ENCODE measurements at places on chromosomes 16 and 17. TPM values are rescaled to one million over a fixed set of nuclear protein-coding genes. Genes with fewer than 3 reads are reported as not detected.

DNA sequence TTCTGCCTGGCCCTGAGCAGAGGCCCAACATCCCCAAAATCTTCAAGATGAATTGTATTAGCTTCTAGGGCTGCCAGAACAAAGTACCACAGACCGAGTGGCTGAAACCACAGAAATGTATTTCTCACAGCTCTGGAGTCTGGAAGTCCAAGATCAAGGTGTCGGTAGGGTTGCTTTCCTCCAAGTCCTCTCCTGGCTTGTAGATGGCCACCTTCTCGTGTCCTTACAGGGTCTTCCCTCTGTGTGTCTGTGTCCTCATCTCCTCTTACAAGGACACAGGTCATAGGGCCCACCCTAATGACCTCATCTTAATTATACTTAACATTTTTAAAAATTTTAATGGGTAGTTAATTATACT, 215.7 kb downstream of the NTN1 start:
- DNase-seq, result no peak

DNA sequence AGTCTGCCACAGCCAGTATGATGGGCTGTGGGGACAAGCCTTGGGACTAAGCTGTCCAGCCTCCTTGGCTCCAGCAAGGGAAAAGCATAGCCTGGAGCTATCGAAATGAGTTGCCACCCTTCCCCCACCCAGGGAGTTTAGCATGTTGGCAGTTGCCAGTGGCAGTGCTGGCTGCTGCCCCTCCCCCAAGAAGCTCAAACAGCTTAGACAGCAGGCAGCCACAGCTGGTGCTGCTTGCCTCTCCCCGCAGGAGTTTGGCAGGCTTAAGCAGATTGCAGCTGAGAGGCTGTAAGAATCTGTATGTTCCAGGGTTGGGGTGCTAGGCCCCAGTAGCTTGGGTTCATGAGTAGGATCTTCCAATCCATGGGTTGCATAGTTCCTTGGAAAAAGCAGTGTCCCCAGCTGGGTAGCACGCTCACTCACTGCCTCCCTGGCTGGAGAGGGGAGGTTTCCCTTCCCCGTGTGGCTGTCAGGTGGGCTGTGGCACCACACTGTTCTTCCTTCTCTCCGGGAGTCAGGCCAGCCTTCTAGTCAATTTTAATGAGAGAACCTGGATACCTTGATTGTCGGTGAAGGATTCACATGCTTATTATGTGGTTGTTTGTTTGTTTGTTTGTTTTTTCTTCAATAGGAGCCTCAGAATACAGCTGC, 506.1 kb downstream of the CDH11 start:
- no peak for DNase-seq

- DNase-seq, result no peak
These were observed 112.8 kb downstream of the ZNF778 start for GRCh38 chr16:89330177-89330856.

DNA sequence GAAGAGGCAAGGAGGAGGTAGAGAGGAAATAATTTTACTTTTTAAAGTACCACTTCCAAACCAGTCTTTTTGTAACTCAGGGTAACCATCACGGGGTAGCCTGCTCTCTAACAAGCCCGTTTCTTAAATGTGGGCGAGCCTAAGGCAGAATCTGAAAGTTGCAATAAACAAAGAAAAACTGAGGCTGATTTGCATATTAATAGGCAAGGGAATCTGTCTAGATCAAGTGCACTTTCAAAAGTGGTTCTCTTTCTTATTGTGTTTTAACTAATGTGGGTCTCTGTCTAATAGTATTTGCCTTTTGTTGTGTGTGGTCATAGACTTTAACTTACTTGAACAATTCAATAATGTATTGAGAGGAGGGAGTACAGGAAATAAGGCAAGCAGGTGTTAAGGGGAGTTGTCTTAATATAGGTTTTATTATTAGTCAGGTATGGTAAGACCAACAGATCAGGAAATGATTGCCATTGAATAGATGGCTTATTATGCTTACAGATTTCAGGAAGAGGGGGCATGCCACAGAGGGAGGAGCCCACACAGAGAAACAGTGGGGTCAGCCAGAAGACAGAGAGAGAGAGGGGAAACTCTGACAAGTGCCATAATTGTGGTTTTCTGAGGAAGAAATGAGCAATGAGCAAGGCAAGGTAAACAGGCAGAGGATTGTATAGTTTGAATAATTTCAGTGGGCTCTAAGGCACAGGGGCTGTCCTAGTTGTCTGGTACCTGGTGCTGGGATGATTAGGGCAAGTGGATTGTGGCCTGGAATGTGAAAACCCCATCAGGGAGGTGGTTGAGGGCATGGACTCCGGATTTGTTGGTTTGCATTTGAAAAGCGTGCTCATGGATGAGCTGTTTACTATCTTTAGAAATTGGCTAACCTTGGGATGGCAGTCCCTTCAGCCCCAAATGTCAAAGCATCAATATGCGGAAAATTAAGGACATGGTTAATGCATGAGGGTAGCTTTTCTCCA, 237.2 kb downstream of the TOX3 start:
- DNase-seq, result no peak

DNA sequence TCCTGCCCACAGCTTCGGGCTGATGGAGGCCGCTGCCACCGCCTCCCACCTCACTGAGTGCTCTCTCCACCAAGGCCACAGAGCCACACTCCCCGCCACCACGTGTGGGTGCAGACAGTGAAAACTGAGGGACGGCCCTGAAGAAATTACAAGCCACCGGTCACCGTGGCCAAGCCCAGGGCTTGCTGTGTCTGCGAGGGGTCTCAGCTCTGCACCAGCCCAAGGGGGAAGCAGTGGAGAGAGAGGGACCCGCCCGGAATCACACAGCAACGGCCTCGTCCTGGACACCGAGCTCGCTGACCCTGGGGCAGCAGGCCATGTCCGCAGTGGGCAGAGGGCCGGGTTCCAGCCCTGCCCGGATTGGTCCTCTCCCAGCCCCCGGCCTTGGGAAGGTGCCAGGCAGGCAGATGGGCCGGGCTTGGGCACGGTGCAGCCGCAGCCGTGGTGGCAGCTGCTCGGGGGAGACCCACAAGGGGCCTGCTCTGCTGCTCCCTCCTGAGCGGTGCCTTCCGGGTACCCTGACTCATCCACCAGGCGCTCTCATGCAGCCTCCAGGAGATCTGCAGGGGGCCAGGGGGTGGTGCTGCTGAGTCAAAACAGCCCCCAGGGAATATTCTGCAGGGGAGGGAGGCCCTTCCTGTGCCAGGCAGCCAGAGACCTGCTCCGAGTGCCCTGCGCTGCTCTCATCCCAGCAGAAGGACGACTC, 52.0 kb downstream of the CBFA2T3 start:
- peak; percentile 81 for DNase-seq

- DNase-seq, result peak; percentile 34
These were observed 6.9 kb upstream of the EFTUD2 start for GRCh38 chr17:44906010-44906646.

- DNase-seq, result peak; percentile 16
These were observed 108.0 kb downstream of the SKAP1 start for GRCh38 chr17:48322060-48322459.

DNA sequence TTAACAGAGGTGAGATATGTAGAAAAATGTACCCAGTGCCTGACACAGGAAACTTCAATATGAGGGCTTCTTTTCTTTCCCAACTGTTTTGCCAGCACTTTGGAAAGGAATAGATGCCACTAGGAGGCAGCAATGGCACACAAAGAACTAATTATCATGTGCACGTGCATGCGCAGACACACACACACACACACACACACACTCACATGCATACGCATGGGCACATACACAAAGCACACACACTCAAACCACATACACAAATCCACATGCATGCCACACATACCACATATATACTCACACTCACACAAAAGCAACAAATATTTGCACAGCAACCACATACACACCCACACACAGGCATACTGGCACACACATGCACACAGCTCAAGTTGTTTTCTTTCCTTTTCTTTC, 8.8 kb upstream of the CEP112 start:
- DNase-seq, result peak; percentile 92

- DNase-seq, result no peak
These were observed 3.8 kb upstream of the HOXB2 start for GRCh38 chr17:48548523-48549280.

GRCh38 chr16:87824991-87825841, 44.1 kb downstream of the SLC7A5 start:
- DNase-seq, result no peak

DNA sequence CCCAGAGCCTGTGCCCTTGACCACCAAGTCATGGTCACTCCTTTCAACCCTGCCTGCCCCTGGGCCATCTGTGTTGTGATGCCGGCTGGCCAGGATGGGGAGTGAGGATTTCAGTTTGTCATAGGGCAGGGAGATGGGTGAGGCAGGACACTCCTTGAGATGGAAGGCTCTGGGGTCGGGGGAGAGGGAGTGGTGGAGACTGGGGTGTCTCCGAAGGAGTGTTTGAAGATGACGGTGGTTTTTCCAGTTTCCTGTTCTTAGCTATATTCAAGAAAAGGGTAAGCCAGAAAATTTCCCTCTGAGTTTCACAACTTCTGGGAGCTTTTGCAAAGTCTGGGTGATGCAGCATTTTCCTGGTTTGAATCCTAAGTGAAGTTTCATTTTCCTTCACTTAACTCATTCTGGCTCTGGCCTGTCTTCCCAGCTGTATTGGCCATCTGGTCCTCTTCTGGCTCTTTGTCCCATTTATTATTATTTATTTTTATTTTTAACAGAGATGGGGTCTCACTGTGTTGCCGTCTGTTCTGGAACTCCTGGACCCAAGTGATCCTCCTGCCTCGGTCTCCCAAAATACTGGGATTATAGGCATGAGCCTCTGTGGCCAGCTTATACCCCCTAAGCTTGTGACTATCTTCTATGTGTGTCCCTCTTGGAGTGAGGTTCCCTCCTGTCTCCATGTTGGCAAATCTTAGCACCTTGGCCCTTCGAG, 27.7 kb downstream of the ABCC1 start:
- DNase-seq, result no peak

DNA sequence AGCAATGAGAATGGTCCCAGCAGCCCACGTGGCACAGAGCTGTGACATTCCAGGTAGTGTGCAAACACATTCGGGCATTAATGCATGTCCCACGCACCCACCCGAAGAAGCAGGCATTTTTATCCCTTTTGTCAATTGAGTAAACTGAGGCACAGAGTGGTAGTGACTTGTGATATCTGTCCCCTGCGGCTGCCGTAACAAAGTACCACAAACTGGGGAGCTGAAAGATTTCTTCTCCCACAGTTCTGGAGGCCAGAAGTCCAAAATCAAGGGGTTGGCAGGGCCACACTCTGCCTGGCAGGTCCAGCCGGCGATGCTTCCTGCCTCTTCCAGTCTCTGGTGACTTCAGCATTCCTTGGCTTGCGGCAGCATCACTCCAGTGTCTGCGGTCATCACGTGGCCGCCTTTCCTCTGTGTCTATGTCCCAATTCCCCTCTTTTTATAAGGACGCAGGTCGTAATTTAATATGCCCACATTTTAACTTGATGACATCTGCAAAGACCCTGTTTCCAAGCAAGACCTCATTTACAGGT, 221.9 kb upstream of the GSE1 start:
- DNase-seq, result no peak

DNA sequence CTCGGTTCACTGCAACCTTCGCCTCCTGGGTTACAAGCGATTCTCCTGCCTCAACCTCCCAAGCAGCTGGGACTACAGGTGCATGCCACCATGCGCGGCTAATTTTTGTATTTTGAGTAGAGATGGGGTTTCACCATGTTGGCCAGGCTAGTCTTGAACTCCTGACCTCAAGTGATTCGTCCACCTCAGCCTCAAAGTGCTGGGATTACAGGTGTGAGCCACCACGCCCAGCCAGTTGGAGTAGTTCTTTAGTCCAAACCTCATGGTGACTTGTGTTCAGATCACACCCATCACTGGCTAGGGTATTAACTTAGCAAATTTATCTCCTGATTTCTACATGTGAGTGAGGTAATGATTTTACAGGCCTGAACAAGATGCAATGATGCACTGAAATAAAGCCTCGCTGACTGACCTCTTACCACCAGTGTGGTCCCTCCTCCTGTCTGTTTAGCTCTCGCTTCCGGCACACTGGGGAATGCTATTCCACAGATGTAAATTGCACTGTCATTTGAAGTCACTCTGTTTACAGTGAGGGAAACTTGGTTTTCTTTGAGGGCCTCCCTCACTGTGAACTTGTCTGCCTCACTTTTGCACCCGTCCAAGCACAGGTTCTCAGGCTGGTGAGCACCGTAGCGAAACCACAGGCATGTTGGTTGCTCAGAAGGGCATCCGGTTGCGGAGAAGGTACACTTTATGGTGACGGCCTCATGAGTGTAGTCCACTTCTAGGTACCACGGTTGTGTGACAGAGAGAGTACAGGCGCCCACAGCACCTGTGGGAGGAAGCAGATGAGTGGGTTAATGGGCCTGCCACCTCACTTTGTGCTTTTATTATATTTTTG, 5.5 kb downstream of the IGSF6 start:
- no peak for DNase-seq

DNA sequence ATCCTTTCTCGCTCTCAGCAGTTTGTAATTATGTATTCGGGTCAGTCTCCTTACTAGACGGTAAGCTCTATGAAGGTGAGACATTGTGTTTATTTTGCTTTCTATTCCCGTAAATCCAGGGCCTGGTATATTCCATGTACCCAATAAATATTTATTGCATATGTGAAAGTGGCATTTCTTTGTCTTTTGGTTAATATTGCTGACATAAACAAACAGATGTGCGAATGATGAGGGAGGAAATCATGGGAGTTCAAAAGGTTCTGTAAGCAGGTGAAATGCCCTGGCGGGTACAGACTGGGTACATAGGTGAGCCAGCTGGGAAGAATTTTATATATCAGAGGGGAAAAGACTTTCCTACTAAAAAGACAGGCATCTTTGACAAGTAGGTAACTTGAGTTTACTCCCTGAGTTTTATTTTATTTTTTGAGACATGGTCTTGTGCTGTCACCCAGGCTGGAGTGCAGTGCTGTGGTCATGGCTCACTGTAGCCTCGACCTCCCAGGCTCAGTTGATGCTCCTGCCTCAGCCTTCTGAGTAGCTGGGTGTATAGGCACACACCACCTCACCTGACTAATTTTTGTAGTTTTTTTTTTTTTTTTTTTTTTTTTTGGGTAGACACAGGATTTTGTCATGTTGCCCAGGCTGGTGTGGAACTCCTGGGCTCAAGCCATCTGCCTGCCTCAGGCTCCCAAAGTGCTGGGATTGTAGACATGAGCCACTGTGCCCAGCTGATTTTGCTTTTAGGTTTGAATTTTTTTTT, 5.7 kb upstream of the METTL9 start:
- DNase-seq, result no peak

DNA sequence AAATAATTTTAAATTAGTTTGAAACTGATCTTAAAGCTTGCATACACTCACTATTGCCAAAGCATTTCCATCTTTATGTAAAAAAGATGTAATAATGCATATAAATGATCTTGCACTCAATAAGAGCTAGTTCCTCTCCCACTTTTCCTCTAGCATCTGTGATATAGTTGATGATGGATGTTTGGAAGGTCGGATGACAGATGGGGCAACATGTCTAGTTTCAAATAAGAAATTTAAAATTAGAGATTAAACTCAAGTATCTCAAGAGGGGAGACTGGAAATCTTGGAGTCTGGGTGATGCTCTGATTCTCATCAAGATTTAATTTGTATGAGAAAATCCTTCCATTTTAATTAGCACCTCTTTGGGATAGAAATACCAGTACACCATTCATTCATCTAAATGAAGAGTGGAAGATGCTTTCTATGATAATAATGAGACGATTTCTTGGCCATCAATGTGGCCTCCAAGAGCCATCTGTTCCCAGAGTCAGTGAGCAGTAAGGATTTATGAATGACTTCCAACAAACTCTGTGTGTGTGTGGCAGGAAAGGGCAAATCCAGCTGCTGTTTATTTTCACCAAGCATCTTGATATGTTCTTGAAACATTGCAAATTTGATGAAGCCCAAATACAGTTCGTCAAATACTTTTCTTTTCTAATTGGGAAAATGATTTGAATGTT, 616.3 kb upstream of the CDH8 start:
- DNase-seq, result no peak

TBC1D3G gene
- total RNA-seq, result not detected

EVPLL gene
- not detected for total RNA-seq

GAS2L2 gene
- not detected for total RNA-seq

Data from SK-MEL-5 (cell line).